Amygdala (tissue), 56 donors: ENCODE measurements at places on chromosomes 6 and 20.

- peak; percentile 1 for DNase-seq
Measured at GRCh38 chr6:133512410-133513016, 271.4 kb downstream of the EYA4 start.

- DNase-seq: no peak
Measured at GRCh38 chr20:17584689-17585088, 14.8 kb downstream of the DSTN start.

DNA sequence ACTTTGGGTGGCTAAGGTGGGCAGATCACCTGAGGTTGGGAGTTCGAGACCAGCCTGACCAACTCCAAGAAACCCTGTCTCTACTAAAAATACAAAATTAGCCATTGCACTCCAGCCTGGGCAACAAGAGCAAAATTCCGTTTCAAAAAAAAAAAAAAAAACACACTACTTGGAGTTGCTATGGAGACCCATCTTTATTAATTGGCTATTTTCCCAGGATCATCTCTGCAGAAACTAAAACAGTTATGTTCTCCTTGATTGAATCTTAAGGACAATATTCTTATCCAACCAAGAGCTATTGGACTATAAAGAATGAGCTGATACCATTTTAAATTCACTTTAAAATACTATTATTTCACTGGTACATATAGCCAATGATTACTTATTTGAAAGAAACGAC, 14.7 kb downstream of the AKIRIN2 start:
- DNase-seq: no peak

DNA sequence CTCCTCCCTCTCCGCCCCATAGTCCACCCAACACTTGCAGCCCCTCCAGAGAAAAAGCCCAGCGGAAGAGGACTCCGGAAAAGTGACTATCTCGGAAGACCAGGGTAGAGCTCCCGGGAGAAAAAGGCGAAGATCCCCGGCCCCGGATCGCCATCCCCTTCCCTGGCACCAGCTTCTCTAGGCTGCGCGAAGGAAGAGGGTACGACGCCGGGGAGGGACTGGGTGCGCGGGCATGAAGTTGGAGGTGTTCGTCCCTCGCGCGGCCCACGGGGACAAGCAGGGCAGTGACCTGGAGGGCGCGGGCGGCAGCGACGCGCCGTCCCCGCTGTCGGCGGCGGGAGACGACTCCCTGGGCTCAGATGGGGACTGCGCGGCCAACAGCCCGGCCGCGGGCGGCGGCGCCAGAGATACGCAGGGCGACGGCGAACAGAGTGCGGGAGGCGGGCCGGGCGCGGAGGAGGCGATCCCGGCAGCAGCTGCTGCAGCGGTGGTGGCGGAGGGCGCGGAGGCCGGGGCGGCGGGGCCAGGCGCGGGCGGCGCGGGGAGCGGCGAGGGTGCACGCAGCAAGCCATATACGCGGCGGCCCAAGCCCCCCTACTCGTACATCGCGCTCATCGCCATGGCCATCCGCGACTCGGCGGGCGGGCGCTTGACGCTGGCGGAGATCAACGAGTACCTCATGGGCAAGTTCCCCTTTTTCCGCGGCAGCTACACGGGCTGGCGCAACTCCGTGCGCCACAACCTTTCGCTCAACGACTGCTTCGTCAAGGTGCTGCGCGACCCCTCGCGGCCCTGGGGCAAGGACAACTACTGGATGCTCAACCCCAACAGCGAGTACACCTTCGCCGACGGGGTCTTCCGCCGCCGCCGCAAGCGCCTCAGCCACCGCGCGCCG, 822 bp downstream of the FOXQ1 start:
- no peak for DNase-seq

GRCh38 chr20:7728338-7728737, 211.9 kb downstream of the HAO1 start:
- DNase-seq: no peak

- DNase-seq: no peak
Measured at GRCh38 chr20:46053416-46053815, 24.4 kb downstream of the SLC12A5 start.

DNA sequence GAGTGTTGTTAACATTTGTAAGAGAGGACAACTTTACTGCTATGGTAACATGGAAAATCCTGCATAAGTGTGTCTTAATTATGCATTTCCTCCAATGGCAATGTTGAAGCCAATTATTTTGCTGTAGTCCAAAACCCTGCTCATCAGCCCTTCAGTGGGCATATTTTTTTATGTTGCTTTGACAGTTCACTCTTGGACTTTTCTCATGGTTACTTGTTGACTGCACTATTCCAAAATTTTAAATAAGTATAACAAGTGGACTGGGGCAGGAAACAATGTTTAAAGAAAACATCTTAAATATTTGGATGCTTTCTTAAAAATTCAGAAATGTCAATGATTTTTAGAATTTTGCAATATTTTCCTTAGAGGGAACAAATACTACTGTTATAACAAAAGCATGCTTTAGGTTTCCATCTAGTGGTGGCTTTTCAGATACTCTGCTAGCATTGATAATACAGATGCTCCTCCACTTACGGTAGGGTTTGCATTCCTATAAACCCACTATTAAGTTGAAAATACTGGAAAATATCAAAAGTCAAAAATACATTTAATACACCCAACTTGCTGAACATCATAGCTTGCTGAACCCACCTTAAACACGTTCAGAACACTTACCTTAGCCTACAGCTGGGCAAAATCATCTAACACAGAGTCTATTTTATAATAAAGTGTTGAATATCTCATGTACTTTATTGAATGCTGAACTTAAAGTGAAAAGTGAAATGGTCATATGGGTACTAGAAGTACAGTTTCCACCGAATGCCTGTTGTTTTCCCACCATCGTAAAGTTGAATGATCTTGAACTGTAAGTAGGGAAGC, 86.4 kb downstream of the ADGRG6 start:
- no peak for DNase-seq

DNA sequence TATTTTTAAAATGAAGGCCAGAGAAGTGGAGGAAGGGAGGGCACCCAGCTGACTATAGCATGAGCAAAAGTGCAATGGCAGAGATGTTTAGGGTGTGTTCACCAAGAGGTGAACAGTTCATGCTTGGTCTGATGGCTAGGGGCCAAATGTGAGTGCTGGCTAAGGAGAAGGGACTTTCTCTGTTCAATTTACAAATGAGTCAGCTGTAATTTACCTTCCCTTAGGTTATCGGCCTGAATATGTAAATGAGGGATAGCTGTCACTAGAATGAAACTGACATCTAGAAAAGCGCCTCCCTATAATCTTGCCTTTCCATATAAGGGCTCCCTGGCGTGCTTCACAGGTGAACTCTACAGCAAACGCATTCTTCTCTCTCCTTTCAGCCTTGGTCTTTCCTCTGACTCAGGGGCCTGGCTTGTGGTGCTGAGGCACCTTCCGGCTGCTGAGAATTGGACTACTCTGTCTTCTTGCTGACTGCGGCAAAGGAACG, 114.7 kb upstream of the BACH2 start:
- DNase-seq: no peak

DNA sequence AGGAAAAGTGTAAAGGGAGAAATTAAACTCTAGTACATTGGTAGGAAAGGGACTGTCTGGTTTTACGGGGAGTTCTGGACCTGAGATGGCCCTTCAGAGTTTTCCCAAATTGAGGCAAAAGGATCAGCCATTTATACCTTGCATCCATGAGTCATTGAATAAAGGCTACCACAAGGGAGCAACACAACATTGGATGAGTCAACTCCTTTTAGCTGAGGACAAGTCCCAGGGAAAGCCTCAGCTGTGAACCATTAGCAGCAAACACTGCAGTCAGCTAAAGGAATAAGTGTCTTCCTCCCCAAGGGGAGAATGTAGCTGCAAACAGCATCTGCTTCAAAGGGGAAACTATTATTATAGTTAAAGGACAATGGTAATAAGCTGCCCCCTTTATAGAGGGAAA, 468.7 kb upstream of the ID4 start:
- DNase-seq: no peak

- DNase-seq: no peak
Measured at GRCh38 chr6:42704251-42704936, 18.0 kb downstream of the PRPH2 start.

DNA sequence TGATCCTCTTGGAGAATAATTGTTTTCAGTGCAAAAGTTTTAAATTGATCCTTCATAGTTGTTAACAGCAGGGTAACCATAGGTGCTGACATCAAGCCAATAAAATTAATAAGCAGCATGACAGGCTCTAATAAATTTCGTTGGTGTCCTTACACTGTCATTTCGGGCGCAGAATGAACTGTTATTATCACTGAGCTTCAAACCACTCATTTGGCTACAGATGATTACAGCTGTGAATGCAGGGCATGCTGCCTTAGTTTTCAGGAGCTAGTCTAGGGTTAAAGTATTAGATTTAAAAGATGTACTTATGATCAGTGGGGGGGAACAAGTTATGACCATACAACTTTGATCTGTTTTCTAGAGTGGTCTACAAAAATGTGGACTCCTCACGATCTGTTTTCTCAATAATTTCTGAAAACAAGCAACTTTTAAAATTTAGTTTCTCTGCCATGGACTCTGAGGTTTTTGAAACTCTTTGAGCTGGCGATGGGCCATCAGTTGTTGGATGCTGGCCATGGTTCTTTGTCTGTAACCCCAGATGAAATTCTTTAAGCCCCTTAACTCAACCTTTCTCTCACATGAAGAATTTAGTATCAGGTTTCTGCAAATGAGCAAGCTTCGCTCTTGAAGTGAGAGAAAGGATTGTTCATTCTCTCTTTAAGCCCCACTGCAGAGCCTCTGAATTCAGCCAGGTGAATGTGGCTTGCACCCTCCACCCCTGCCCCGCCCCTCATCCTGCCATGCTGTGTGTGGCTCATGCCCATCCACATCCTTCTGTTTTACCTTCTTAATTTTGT, 99.1 kb upstream of the MTHFD1L start:
- DNase-seq: no peak

- no peak for DNase-seq
Measured at GRCh38 chr20:60667641-60668040, 584.4 kb upstream of the CDH4 start.

DNA sequence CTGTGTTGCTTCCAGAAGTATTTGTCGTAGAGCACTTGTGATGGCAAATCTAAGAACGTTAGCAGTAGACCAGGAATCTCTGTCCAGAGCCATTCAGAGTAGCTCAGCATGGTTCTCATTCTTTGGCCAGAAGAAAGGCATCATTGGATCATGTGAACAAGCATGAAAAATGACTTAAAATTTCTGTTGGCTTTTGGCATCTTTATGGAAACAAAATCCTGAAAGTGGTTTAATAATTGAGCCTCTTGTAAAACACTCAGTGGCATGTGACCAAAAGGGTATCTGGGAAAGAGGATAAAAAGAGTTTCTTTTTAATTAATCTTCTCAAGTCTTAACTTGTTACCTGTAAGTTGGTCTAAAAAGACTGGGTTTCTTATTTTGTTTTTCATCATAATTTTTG, 55.2 kb downstream of the PTPN1 start:
- no peak for DNase-seq

- DNase-seq: no peak
Measured at GRCh38 chr20:5362771-5363170, 46.0 kb upstream of the PROKR2 start.

DNA sequence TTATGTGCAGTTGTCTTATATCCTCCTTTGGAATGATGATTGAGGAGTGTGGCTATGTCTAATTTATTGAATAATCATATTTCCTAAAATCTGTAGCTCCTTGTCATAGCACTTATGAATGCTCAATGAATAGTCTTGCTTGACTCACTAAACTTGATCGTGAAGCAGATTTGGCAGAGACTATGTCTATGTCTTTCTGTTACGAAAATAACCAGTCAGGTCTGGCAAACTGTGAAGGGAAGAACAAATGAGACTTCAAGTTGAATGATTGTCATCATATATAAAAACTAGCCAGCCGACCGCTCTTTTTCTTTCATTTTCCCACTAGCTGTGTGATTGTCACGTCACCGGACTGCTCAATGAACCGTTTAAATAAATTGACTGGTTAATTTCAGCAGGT, 1303.9 kb upstream of the GJE1 start:
- no peak for DNase-seq

DNA sequence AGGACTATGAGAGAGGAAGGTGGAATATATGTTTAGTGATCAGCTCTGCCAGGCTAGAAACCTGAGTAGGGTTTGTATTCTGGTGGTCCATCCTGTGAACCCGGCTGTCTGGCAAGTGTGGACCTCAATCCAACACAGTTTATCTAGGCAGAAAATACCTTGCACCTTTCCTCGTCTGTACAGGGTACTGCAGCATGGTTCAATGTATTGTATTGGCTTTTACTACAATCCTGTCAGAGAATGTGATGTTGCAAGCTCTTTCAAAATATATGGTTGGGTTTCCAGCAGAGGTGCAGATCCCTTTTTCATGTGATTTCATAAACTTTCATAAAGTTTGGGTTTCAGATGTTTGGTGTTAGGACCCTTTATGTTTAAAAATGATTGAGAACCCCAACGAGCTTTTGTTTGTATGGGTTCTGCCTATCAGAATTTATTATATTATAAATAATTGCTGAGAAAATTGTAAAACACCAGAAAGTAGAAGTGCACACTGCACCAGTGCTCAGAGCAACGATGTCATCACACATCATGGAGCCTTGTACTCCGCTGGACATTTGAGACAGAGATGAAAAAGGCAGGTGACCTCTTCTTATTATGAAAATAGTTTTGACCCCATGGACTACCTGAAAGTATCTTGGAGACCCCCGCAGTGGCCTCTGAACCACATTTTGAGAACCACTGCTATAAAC, 106.6 kb downstream of the RTN4IP1 start:
- DNase-seq: no peak

DNA sequence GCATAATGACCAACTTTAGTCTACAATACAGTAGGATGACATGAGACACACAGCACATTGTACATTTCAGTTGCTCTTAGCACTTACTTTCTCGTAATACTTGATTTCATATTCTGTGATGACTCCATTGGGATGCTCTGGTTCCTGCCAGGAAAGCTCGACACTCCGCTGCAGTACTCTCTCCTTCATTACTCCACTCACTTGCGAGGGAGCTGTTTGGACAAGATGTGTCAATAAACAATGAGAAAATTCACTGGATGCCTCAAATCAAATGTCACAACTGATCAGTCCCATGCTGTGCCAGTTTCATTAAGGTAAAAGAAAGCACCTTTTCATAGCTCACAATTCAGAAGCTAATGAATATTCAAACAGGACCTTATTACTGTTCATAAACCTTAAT, 147.1 kb downstream of the EPHA7 start:
- no peak for DNase-seq

DNA sequence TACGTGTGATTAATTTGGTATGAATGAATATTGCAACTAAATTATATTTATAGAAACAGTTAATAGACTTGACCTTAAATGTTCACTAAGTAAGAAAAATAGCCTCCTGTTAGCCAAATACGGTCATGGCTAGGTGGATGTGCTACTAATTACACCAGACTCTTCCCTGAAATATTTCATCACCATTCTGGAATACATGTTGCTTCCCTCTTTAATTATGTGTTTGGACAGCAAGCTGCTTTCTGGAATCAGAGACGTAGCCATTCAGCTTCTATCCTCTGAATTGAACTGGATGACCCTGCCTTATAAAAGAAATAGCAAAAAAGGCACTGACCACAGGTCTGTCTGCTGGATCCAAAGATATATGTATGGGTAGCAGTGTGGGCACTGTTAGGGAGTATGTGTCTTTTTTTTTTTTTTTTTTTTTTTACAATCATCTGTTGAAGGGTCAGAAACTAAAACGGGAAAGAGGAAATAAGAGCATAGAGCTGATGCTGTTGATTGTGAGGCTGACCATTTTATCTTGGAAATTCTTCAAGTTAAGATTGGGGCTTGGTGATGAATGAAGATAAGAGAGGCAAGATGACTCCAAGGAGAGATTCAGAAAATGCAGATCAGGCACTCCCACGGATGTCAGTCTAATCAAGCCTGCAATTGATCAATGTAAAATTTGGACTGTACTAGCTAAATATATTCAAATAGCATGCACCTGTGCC, 283.2 kb upstream of the HSF2 start:
- DNase-seq: no peak
